Lower lobe of right lung (tissue), 2 donors: ENCODE measurements at places on chromosomes 12 and 14.

DNA sequence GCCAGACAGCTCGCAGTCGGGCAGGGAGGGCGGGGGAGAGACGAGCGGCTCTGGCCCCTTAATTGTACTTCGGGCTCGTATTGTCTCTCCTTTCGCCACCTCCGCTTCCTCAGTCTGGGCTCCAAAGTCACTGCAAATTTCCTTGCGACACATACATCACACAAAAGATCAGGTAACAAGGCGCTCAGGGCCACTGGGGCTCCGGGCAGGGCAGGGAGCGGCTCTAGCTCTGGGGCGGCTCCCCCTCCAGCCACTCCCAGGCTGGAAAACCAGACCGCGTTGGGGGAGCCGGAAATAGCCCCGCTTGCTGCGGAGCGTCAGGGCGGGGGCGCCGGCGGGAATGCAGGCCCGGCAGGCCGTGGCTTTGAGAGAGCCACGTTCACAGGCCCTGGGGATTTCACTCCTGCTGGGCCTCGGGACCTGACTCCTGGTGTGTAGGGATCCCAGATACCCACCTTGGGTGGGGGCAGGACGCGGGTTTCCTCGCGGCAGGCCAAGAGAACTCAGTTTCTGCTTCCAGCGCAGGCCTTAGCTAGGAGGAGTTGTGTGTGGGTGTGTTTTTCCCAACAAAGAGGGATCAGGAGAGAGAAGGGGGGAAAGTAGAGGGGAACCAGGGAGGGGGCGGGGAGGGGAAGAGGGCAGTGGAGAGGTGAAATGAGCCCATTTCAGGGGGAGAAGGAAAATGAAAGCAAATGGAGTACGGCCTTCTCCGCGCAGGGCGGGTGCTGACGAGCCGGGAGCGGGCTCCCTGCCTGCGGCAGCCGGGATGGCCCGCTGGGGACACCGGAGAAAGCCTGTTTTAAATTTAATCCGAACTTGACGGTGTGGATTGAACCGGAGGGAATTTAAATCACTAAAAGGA, 4.4 kb upstream of the HOXC9 start:
- no peak for DNase-seq

DNA sequence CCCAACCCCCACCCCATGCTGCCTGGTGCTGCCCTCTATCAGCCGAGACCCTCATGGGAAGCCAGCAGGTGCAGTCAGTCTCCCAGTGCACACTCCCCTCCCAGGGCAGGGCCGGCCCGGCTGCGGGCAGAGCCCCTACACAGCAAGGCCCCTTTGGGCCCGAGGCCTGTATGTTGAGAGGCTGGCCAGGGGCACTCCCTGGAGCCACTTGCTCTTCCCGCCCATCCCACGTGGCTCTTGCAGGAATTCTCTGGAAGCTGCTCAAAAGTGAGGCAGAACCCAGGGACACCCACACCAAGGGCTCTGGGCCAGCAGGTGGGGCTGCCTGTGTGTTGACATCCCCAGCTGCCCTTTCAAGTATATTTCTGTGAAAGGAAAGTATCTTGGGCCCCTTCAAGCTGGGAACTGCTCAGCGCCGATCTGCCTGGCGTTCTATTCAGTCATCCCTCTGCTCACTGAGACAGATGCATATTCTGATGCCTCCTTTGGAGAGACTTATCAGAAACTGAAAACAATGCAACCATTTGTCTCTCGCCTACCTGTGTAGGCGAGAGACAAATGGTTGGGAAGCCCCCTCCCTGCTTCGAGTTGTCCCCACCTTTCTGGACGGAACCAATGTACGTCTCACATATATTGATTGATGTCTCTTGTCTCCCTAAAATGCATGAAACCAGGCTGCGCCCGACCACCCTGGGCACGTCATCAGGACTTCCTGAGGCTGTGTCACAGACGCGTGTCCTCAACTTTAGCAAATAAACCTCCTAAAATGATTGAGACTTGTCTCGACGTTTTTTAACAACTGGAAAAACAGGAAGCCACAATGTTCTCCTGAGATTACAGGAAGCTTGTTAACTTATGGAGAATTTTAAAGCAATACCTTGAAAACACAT, 6.0 kb downstream of the GPR132 start:
- peak; percentile 80 for DNase-seq

DNA sequence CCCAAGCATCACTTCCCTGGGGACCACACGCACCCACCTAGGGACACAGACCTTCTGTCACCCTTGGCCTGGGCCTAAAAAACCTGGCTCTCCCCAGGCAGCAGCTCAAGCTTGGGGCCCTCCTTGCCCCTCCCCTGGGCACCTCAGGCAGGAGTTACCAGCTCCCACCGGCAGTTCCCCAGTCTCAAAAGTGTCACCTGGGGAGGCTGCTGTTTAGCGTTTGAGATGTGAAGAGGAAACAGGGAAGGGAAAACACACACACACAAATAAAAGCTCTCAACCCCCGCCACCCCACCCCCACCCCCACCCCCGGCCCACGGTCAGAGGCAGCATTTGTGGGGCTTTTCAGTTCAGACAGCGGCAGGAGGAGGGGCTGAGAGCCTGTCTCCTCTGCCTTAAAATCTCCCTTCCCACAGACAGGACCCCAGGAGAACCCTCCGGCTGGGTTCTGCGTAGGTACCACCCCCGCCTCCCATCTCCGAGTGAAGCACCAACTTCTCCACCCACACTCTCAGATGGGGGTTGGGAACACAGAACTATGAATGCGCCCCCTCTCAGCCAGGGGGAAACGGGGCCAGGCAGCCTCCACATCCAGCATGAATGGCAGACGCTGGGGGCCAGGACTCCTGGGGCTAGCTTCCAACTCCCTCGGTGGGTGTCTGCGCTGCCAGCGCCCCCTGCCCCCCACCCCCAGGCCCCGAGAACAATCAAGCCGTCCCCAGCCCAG, 3.0 kb downstream of the NCOR2 start:
- DNase-seq = no peak

GRCh38 chr12:68189821-68190242, 30.3 kb upstream of the IFNG start:
- no peak for DNase-seq

DNA sequence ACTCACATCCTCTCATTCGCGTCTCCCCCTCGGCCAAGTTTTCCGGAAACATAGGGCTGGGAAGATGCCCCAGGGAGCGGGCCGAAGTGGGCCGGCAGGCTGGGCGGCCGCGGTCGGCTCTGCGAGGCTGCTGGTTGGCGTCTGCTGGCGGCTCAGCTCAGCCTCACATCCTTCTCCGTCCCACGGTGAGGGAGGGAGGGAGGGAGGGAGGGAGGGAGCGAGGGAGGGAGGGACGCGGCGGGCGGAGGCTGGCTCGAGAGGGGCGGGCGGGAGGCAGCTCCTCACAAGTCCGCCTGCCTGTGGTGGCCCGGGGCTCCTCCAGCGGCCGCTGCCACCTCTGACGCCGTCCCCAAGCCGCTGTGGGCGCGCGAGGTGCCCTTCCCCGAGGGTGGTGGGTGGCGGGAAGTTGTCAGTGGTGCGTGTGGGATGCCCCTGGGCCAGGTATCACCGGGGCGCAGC, 93.8 kb downstream of the RFLNA start:
- peak; percentile 84 for DNase-seq
